Amniotic stem cell (primary cell): ENCODE measurements at places on chromosomes 2 and 18.

DNA sequence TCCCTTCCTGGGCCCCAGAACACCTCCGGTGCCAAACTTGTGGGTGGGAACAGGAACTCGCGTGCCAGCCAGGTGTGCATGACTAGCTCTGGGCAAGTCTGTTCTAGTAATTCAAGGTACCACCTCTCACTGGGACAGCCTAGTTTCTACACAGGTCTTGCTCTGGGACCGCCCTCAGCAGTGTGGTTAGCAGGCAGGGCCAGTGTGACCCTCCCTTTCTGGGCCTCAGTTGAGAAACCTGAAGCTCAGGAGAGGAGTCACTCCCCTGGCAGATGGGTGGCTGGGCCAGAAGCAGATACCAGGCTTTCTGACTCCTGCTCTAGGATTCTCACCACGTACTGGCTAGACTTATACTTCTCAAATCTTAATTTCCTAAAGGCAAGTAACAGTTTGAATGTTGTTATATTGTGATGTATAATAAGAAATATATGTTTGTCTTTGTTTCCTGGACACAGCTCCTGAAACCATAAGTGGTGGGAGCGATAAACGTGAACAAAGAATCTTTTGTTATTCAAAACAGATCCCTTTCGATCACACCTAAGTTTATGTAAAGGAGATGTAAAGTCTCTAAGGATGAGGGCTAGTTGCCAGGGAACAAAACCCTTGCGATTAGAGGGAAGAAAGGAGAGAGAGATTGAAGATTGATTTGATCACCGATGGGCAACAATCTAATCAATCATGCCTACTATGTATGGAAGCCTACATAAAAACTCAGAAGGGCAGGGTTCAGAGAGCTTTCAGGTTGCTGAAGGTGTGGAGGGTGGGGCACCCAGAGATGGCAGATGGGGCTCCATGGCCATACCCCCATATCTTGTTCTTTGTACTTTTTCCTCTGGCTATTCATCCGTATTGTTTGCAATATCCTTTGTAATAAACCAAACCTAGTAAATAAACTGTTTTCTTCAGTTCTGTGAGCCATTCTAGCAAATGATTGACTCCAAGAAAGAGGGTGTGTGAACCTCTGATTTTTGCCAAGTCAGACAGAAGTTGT lies 952 bp upstream of the UGT1A6 start:
- DNase-seq, result no peak

DNA sequence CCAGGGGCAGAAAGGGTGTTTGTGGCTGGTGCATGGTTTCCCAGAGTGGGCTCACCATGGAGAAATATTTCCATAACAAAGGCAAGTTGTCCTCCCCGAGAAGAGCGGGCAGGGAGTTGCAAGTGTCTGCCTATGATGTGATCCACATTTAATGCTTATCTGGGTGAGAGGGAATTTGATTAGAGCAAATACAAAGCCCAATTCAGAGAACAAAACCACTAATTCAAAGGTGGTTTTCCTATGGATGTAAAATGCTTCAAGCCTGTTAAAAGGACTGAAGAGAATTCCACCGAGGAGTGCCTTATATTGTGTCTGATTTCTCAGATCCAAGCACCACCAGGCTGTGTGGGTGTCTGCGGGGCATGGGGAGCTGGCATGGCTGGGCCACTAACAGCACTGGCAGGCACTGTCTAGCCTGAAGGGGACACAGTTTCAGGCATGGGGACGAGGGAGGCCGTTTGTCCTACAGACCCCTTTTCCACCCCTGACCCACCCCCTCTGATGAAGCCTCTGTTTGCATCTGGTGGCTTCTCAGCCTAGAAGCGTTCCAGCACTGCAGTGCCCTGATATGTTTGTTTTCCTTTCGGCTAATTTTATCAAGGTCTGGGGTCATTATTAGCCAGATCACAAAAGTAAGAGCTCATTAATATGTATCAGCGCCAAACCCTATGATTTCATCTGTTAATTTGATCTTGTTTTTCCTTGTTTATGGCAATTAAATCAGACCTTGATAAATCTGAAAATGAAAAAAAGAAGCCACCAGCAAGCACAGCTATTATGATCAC lies 357.3 kb downstream of the HRH4 start:
- DNase-seq, result no peak

- no peak for DNase-seq
Measured at GRCh38 chr2:135603543-135603942, 72.3 kb downstream of the R3HDM1 start.

DNA sequence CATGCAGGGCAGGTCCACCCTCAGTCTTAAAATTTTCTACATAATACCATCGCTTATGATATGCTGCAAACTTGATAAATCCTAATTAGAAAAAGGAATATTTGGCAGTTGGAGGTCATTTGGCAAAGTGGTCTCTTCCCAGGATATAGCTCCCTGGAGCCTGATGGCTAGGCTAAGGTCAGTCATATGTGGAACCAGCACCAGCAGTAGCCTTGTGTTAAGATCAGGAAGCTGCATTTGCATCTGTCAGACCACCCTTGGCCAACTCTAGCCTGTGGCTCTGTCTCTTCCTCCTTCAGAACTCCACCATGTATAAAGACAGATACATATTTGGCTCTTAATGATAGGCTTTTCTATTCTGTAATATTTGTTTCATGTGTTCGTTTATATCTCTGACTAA lies 5.4 kb upstream of the HK2 start:
- DNase-seq, result no peak

- DNase-seq, result no peak
Measured at GRCh38 chr18:2466978-2467377, 104.3 kb downstream of the METTL4 start.

DNA sequence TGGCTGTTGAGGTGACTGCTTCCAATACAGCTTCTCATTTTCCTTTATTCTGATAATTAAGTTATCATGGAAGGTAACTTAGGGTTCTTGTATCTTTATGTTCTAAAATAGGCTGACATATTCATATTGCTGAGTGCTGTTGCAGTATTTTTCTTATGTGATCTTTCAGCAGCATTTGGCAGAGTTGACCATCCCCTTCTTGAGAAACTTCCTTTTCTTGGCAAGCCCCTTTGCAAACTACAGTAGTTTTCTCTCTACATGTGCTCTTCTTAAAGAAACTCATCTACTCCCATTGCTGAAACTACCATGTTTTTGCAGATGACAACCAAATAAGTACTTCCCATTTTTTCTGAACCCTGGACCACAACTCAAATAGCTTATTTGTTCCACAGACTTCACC lies 476.5 kb upstream of the TRIB2 start:
- DNase-seq, result no peak

DNA sequence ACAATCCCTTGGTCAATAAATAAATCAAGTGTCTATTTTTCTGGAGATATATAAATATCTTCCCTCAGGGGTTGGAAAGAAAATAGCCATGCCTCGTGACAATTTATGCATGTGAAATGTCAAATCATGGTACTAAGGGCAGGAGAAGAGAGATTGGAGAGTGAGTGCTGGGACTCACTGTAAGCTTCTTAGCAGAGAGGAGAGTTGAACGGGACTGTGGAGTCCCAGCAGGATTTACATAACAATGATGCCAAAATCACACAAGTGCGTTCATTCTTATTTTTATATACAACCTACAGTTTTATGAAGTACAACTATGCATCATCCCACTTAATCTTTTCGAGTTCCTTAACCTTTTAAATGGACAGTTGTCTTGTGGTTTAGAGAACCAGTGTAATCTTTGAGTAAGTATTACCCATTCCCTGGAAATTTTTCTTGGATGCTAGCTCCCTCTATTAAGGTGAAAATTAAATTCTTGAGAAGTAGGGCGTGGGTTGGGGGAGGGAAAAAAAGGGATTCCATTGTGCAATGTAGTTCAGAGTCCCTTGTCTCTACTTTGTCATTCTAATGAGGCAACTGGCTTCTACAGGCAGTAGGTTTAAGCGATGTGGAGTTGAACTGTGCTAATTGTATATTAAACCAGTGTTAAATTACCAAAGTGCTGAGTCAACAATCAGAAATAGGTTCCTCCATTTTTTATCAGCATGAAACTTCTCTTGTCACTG lies 143.6 kb upstream of the EPHA4 start:
- no peak for DNase-seq
